ENCODE measurements at places on chromosomes 3 and 15. TPM values are rescaled to one million over a fixed set of nuclear protein-coding genes. Genes with fewer than 3 reads are reported as not detected.

PLCB2 gene
- under 0.01 TPM for total RNA-seq

DUOXA2 gene
- total RNA-seq = not detected

PLSCR2 gene
- not detected for total RNA-seq

MYO5A gene
- total RNA-seq = 50.2 TPM

CLCN2 gene
- 3.3 TPM for total RNA-seq

COL8A1 gene
- total RNA-seq = 248 TPM

LRRC34 gene
- total RNA-seq = 2.9 TPM

IQCF5 gene
- total RNA-seq = not detected

POC1A gene
- 21.1 TPM for total RNA-seq

NEK10 gene
- 27.6 TPM for total RNA-seq

CPLX3 gene
- total RNA-seq = not detected

ANKRD34C gene
- not detected for total RNA-seq

LIPC gene
- total RNA-seq = under 0.01 TPM

LHFPL4 gene
- total RNA-seq = not detected

PARP15 gene
- total RNA-seq = under 0.01 TPM

ACAN gene
- 7.0 TPM for total RNA-seq

KIF23 gene
- 60.4 TPM for total RNA-seq

POLQ gene
- 11.3 TPM for total RNA-seq

ARHGAP31 gene
- 7.6 TPM for total RNA-seq

SLC15A2 gene
- 0.19 TPM for total RNA-seq

CD200 gene
- total RNA-seq = 25.1 TPM

GABRB3 gene
- 0.28 TPM for total RNA-seq

C3orf22 gene
- total RNA-seq = not detected

PRR23B gene
- total RNA-seq = not detected

FXR1 gene
- total RNA-seq = 182 TPM

RTP3 gene
- not detected for total RNA-seq

STARD5 gene
- total RNA-seq = 21.1 TPM

KBTBD13 gene
- not detected for total RNA-seq

GUCA1C gene
- total RNA-seq = not detected

RTP1 gene
- under 0.01 TPM for total RNA-seq

CHP1 gene
- total RNA-seq = 77.6 TPM

HAPLN3 gene
- 6.9 TPM for total RNA-seq

HRH1 gene
- 9.6 TPM for total RNA-seq

SLC28A2 gene
- total RNA-seq = not detected

PLA2G4E gene
- not detected for total RNA-seq

CKMT1A gene
- total RNA-seq = not detected

APOD gene
- total RNA-seq = 1.4 TPM

WDR5B gene
- total RNA-seq = 5.0 TPM

MSL2 gene
- 6.8 TPM for total RNA-seq

CLEC3B gene
- total RNA-seq = 23.7 TPM

TRIM42 gene
- total RNA-seq = not detected

CCDC39 gene
- total RNA-seq = not detected

WDR93 gene
- total RNA-seq = under 0.01 TPM

RAB43 gene
- total RNA-seq = 14.2 TPM

VWA5B2 gene
- total RNA-seq = not detected

SGO1 gene
- 9.8 TPM for total RNA-seq

TEX264 gene
- 35.3 TPM for total RNA-seq

PLCH1 gene
- total RNA-seq = under 0.01 TPM

CLDN11 gene
- total RNA-seq = 225 TPM

SLC2A2 gene
- not detected for total RNA-seq

IQCB1 gene
- 14.1 TPM for total RNA-seq

CGNL1 gene
- total RNA-seq = 3.1 TPM

TMCO5A gene
- total RNA-seq = not detected

AP3B2 gene
- under 0.01 TPM for total RNA-seq

Data from regular cardiac myocyte (primary cell).